ENCODE measurements at places on chromosomes 6 and 20.

DNA sequence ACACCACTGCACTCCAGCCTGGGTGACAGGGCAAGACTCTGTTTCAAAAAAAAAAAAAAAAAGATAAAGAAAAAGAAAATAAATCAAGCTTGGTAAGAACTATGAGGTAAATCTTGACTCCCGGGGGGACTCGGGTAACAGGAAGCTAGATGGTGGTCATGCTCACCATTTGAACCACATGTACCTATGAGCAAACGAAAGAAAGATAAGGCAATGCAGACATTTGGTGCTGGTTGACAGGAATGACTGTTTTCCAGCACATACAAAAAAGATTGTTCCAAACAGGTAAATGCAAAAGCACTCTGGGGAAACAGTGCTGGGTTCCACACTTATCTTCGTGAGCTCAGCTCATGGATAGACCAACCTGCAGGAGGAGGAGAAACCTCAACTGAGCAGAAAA is 22.8 kb upstream of the PTPN1 start:
- DNase-seq = no peak

DNA sequence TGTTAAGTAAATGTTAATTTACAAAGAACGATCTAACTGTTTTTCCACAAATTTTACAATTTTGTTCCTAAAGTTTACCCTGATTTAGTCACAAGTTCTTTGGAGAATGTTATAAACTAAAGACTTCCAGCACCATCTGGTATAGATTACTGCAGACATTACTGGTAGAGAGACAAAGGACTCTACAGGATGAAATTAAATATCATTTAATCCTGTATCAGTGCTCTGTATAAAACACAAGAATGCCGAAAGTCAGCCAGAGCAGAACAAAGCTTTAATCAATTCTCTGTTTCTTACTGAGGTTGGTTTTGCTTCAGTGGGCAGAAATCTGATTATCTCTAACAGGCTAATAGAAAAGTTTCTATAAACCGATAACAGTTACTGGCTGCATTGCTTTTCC is 763.6 kb downstream of the TENT5A start:
- DNase-seq = no peak

DNA sequence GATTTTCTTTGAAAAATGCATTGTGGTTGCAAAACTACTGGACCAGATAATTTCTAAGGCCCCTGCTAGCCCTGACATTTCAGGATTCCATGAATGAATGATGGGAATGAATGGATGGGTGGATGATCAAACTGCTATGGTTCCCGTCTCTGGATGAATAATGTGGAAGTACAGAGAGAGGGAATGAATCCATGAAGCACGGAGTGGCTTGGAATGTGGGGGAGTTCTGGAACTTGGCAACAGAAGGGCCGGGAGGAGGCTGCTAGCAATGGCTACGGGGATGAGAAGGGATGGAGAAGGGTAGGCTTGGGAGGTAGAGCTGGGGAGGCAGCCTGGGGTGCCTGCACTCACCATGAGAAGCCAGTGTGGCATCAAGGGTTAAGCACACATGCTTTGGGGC is 84.8 kb downstream of the NCR2 start:
- DNase-seq = no peak

- DNase-seq = no peak
Measured at GRCh38 chr6:88517737-88518136, 351.6 kb upstream of the CNR1 start.

DNA sequence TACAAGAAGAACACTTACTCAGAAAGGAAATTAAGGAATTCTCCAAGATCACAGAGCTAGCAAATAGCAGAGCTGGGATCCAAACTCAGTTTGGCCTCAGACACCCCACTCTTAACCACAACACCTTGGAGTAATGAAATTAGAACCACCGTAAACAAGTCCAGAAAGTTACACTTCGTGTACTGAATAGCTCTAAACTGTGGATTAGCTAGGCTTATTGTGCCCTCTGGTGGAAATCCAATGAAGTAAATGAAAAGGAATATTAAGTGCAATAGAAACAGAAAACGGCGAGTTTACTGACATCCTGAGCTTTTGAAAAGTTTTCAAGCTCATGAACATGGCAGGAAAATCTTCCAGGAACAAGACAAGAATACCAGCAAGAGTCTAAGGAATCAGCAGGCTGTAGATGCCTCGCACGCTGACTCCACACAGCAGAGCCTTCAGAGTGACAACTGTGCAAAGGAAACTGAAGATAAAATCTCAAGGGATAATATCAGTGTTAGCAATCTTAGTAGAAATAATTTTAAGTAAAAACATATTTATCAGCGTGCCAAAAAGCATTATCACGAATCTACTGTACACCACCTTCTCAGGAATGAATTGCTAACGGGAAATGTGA is 34.6 kb downstream of the FBXO5 start:
- no peak for DNase-seq

GRCh38 chr6:88048578-88048977 is 937 bp downstream of the SPACA1 start:
- no peak for DNase-seq

GRCh38 chr20:62117658-62118057 is 4.6 kb upstream of the LSM14B start:
- DNase-seq = no peak

DNA sequence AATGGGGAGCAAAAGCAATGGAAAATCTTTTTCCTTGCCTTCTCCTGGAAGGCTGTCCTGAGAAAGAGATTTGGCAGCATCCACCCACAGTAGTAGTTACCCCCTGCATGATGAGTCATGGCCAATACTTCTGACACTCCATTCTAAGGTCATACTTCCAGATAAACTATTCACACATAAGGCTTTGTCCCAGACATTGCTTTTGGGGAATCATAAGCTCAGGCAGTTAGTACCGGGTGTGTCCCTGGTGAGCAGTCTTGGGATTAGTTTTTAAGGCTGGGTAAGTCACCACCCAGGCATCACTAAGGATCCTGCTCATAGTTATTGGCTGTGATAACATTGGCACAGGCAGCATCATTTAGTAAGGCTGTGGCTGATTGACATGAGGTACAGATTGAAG is 160.6 kb upstream of the GGTLC1 start:
- no peak for DNase-seq

GRCh38 chr20:62417981-62418708 is 9.2 kb downstream of the RBBP8NL start:
- no peak for DNase-seq

GRCh38 chr6:151292974-151293687 is 53.4 kb downstream of the AKAP12 start:
- no peak for DNase-seq

GRCh38 chr6:23414051-23414445 is 712.0 kb upstream of the NRSN1 start:
- no peak for DNase-seq

DNA sequence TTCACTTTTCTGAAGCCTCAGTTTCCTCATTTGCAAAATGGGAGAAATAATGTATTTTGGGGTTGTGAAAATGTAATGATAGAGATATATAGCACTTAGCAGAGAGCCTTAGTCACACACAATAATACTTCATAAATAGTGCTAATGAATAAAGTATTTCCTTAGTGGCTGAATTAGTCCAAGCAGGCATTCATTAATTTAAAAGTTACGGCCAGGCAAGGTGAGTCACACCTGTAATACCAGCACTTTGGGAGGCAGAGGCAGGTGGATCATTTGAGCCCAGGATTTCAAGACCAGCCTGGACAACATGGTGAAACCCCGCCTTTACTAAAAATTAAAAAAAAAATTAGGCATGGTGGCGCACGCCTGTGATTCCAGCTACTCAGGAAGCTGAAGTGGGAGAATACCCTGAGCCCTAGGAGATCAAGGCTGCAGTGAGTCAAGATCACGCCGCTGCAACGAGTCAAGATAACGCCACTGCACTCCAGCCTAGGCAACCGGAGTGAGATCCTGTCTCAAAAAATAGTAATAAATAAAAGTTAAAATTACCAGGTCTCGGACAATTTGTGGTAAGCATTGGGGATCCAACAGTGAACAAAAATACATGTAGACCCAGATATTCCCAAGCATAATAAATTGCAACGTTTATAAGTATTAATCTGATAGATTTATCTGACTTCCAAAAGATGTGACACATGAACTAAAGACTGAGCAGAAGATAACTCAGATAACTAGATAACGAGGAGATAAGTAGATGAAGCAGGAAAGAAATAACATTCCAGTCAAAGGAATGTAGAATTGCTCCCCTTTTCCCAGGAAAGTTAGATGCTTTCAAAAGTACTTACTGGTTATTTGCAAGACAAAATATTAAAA is 2.1 kb upstream of the IBTK start:
- no peak for DNase-seq

DNA sequence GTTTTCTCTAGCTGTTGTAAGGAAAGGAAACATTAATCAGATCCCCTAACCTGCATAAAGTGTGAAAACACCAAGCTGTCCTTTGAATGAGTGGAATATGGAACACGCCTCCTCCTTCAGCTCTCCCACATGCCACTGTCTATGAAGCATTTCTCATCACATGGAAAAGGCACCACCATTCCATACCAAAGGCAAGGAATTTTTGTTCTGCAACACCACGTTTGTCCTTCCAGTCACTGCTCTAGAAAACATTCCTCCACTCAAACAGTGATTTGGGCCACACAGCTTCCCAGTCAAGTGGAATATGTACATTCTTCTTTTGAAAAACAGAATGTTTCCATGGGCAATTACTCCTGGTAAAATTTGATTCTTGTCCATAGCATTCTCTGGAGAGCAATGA is 120.1 kb downstream of the OPRM1 start:
- no peak for DNase-seq

- no peak for DNase-seq
Measured at GRCh38 chr6:22636452-22636851, 67.1 kb downstream of the HDGFL1 start.

DNA sequence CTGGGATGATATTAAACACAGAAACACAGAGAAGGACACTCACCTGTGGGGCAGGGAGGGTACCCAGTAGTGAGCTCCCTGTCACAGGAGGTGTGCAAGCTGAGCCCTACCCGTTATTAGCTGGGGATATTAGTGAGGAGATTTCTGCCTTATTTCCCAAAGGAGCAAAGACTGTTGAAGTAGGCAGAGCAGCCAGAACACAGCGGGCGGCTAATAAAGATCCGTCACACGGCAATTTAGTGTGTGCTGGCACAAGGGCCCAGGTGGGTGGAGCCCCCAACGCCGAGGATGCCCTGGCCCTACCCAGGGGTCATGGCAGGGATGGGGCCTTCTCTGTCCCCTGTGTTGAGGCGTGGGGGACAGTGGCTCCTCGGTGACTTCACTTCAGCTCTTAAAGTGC is 8.3 kb downstream of the VSTM2L start:
- no peak for DNase-seq

GRCh38 chr6:113732384-113732966 is 124.7 kb upstream of the MARCKS start:
- DNase-seq = peak; percentile 62

DNA sequence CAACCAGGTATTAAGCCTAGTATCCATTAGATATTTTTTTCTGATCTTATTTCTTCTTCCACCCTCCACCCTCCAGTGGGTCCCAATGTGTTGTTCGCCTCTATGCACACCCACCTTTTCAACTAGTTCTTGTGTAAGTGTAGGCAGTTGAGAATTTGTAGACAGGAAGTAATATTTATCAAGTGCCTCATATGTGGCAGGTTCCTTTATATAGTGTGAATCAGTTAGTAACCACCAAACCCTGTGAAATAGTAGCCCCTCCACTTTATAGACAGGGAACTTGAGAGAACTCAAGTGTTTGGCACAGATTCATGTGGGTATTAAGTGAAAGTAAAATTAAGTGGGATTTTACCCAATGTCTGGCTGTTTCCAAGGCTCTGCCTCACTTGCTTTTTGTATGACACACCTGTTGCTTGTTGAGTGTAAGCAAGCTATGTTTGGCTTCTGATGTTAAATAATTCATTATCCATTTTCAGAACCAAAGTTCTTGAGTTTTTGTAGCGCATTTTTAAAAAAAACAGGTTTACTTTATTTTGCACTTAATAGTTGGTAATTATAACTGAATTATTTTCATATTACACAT is 24.8 kb downstream of the AFDN start:
- DNase-seq = no peak

- no peak for DNase-seq
Measured at GRCh38 chr6:31712296-31712695, 2.9 kb upstream of the LY6G6D start.

DNA sequence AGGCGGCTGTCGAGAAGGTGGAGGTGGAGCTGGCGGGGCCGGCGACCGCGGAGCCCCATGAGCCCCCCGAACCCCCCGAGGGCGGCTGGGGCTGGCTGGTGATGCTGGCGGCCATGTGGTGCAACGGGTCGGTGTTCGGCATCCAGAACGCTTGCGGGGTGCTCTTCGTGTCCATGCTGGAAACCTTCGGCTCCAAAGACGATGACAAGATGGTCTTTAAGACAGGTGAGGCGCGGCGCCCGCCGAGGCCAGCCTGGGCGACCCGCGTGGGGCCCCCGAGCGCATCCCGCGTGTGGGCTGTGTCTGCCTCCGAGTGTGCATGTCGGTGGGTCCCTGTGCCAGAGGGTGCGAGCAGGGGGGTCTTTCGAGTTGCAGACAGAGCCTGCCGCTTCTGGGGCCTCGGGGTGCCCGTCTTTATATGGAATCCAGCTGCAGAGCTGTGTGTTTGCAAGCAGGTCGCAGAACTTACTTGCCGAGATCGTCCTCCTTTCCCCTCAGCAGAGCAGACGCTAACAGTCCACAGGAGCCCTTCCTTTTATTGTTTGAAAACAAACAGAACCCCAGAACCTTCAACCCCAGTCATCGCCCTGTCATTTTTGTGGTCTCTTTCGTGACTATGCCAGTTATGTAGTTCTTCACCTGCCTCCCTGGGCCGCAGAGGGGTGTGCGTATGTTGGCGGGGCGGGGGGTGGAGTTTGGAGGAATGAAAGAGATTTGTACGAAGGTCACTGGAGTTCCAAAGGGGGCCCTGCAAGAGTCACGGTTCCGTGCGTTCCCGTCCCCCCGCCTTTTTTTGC is 766 bp downstream of the SLC16A10 start:
- no peak for DNase-seq

DNA sequence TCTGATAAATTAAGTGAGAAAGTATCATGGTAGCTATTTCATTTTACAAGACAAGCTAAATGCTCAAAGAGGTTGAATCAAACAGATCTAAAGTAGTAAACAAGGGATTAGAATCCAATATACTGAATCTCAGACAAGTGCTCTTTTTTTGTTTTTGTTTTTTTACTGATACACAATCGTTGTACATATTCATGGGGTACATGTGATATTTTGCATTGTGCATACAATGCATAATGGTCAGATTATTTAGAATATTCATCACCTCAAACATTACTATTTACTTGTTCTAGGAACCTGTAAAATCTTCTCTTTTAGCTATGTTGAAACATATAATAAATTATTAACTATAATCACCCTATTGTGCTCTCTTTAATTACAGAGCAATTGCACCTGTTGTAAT is 57.0 kb upstream of the HCRTR2 start:
- no peak for DNase-seq

DNA sequence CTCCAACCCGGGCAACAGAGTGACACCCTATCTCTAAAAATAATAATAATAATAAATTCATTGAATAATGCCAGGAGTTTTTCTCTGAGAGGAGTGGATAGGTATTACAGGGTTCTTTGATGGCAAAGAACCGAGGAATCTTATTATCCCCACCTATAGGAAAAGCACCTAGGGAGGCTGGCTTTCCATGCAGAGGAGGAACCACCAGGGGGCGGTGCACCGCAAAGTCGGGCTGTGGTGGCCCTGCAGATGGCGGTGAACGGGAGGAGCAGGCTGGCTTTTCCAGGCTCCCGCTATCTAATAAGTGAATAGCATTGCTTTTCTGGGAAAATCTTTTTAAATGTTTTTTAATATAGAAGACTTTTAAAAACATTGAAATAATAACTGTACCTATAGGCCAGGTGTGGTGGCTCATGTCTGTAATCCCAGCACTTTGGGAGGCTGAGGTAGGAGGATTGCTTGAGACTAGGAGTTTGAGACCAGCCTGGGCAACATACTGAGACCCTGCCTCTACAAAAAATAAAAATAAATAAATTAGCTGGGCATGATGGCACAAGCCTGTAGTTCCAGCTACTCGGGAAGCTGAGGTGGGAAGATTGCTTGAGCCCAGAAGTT is 864.2 kb downstream of the KIF16B start:
- DNase-seq = no peak
